ENCODE measurements at places on chromosomes 7 and 10.
A peak's percentile ranks its signal among the peaks of the same experiment; 100 is the strongest.

- no peak for DNase-seq
These were observed 322.4 kb downstream of the HGF start for GRCh38 chr7:81447351-81447952.

DNA sequence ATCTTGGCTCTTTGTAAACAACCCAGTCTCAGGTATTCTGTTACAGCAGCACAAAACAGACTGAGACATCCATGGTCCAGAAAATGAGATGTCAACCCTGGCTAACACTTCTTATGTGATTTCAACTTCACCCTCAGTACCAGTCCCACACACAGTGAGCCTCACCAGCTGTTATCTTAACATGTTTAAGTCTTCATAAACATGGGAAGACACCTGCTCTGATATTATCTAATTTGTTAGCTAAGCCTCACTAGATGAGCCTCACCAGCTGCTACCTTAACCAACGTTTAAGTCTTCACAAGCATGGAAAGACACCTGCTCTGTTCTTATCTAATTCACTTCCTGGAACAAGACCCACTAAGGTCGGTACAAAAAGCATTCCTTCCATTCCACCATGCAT lies 130.8 kb downstream of the CALN1 start:
- no peak for DNase-seq

- DNase-seq, result no peak
These were observed 13.3 kb downstream of the CAV1 start for GRCh38 chr7:116538138-116538537.

DNA sequence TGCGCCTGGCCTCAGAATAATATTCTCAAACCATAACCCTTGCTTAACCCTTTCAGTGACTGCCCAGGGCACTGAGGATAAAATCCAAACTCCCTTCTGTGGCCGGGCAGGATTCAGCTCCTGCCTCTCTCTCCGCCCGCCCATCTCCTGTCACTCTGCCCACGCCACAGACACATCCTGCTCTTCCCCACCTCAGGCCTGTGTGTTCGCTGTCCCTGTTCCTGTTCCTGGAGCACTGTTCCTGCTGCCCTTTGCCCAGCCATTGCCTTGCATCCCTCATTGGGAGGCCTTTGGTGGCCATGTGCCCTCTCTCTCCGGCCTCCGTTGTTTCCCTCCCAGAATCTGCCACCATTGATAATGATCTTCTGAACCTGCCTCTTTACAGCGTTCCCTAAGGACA lies 108.8 kb downstream of the SH3PXD2A start:
- no peak for DNase-seq

DNA sequence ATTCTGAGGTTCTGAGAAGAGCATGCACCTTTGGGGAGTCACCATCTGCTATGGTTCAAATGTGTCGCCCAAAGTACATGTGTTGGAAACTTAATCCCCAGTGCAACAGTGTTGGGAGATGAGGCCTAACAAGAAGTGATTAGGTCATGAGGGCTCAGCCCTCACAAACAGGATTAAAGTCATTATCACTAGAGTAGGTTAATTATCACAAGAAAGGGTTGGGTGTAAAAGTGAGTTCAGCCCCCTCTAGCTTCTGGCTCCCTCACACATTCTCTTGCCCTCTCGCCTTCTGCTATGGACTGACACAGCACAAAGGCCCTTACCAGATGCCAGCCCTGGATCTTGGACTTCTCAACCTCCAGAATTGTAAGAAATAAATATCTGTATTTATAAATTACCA lies 100.3 kb upstream of the C10orf90 start:
- no peak for DNase-seq

- DNase-seq, result no peak
These were observed 1377.4 kb downstream of the XPNPEP1 start for GRCh38 chr10:108545921-108546320.

DNA sequence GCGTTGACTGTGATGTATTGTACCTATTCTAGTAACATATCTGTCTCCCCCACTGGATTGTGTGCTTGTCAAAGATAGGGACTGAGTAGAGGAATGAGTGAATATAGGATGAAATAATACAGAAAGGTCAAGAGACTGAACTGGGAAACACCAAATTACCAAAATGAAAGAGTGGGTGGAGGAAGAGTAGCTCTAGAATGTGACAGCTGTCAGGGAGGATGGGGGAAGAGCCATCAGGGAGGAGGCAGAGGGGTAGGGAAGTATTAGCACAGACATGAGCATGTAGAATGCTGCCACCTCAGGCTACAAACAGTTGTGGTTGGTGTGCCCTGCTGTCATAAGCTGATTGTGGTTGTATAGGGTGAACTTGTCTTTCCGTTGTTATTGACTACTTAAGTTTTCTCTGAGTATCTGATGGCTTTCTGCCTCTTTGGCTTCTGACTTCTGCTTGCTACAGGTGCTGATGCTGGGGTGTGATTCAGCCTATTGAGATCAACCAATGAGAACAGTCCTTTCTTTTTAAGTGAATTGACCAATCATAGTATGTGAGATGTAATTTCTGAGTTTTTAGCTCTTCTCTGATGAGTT lies 5.6 kb downstream of the CCSER2 start:
- DNase-seq, result peak; percentile 70

DNA sequence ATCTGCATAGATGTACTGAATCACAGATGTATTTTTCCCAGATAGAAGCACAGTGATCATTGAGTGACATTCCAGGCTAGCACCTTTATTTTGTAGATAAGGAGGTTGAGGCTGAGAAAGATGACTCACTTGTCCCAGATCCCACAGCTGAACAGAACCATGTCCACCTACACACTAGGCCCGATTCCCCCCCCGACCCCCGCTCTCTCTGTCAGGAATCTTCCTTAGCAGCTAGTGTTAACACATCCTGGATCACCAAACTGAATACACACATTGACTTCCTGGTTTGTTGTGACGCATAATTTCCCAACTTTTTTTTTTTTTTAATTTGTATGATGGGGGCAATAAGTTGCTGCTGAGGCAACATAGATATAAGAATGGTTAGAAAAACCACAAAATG lies 5.2 kb downstream of the SFMBT2 start:
- DNase-seq, result no peak

GRCh38 chr7:23474094-23474828 lies 4.0 kb upstream of the IGF2BP3 start:
- peak; percentile 93 for DNase-seq

- DNase-seq, result no peak
These were observed 41.2 kb downstream of the PARD3 start for GRCh38 chr10:34773636-34774630.

DNA sequence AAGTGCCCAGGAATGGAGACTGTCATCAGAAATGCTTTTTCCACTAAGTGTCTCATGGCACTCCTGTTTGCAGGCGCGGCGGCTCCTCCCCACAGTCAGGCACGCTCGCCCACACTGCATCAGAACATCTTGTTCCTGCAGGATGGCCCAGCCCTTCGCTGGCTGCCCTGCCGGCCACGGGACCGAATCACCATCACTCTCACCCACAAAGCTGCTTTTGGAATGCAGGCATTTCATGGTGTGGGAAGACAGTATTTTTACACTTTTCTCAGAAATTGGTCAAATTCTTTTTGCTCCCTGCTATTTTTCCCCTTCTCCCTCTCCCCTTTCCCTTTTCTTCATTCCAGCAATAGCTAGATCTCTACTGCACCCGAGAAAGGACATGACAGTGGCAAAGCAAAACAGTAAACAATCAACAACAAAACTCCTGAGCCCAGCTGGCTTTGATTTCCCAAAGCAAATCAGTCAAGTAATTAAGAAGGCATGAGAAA lies 176.1 kb upstream of the TNS3 start:
- DNase-seq, result no peak

GRCh38 chr7:48512892-48513291 lies 341.6 kb downstream of the ABCA13 start:
- DNase-seq, result no peak

DNA sequence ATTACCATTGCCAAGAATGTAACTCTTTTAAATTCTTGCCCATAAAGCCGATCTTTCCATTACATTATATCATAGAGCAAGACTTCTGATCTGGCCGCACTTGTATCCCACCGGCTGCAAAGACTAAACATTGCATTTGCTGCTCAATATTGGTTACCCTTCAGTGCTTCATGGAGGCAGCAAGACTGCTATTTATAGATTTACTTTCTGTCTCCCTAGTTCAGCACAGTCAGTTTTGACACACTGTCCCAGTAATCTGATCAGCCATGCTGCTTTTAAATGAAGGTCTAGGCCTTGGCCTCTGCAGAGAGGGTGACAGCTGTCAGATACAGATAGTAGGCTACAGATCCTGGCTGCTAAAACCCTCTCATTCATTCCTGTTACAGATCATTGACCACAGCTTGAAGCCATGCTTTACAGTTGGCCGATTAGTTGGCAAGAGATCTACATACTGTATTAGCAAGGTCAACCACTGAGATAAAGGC lies 562.6 kb upstream of the GALNT17 start:
- no peak for DNase-seq

GRCh38 chr7:38229386-38229785 lies 44.0 kb downstream of the TARP start:
- no peak for DNase-seq

- no peak for DNase-seq
These were observed 28.3 kb downstream of the FZD1 start for GRCh38 chr7:91292506-91292905.
